ENCODE measurements at places on chromosomes 3 and 15.

GRCh38 chr15:51533672-51534398 lies 88.7 kb downstream of the DMXL2 start:
- DNase-seq, result no peak

DNA sequence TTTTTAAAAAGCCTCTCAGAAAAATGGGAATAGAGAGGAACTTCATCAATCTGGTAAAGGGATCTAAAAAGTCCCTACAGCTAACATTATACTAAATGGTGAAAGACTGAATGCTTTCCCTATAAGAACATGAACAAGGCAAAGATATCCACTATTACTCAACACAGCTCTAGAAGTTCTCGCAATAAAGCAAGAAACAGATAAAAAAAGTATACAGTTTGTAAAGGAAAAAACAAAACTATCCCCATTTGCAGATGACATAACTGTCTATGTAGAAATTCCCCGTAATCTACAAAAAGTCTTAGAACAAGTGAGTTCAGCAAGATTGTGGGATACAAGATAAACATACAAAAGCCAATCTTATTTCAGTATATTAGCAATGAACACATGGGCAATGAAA lies 15.4 kb downstream of the EDC3 start:
- DNase-seq, result no peak

- DNase-seq, result no peak
Observed at GRCh38 chr15:75830910-75831805, 12.1 kb upstream of the UBE2Q2 start.

DNA sequence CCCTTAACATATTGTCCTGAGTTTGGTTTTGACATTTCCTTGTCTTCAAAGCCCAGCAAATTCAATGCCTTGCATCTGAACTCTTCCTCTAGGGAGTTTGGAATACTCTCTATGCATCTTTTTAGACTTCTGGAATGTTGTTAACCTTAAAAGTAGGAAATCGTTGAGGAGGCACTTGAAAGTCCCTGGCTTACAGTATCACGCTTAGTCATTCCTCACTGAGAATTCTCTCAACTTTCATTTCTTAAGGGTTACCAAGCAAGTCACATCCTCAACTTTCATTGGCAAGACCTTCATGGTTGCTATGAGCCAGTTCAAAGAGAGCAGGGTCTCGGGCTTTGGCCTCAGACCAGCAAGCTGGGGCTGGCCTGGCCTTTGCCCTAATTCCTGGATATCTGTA lies 89.9 kb downstream of the ASB7 start:
- no peak for DNase-seq

GRCh38 chr3:12187448-12188327 lies 29.0 kb upstream of the TIMP4 start:
- no peak for DNase-seq

- DNase-seq, result no peak
Observed at GRCh38 chr3:67550541-67550940, 103.9 kb downstream of the SUCLG2 start.

DNA sequence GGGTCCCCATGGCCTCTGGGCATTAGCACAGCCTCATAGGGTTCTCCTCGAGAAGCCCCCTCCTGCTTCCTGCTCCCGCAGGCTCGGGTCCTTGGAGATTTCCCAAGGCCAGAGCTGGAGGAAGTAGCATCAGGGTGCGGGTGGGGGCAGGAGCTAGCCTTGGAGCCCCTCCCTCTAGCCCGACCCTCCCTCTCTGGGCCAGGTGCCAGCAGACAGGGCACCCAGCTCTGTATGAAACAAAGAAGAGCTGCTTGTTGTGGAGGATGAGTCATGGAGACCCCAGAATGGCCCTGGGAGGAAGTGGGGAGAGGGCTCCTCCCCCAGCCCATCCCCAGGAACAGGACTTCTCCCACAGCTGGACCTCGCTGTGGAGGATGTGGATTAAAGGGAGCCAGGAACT lies 29.2 kb downstream of the EPHB3 start:
- no peak for DNase-seq

GRCh38 chr15:88185584-88185983 lies 71.0 kb downstream of the NTRK3 start:
- no peak for DNase-seq

DNA sequence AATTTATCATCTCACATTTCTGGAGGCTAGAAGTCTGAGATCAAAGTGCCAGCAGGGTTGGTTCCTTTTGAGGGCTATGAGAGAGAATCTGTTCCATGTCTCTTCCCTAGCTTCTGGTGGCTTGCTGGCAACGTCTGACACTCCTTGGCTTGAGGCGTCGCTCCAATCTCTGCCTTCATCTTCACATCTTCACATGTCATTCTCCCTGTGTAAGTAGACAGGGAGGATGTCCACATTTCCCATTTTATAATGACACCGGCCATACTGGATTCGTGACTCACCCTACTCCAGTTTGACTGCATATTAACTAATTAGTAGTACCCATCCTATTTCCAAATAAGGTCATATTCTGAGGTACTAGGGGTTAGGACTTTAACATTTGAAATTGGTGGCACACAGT lies 17.5 kb upstream of the ARHGAP31 start:
- no peak for DNase-seq

- DNase-seq, result no peak
Observed at GRCh38 chr3:15223685-15224572, 17.9 kb downstream of the CAPN7 start.

GRCh38 chr3:38173834-38174418 lies 8.6 kb downstream of the OXSR1 start:
- DNase-seq, result no peak

- no peak for DNase-seq
Observed at GRCh38 chr3:152245498-152246170, 23.1 kb upstream of the MBNL1 start.

DNA sequence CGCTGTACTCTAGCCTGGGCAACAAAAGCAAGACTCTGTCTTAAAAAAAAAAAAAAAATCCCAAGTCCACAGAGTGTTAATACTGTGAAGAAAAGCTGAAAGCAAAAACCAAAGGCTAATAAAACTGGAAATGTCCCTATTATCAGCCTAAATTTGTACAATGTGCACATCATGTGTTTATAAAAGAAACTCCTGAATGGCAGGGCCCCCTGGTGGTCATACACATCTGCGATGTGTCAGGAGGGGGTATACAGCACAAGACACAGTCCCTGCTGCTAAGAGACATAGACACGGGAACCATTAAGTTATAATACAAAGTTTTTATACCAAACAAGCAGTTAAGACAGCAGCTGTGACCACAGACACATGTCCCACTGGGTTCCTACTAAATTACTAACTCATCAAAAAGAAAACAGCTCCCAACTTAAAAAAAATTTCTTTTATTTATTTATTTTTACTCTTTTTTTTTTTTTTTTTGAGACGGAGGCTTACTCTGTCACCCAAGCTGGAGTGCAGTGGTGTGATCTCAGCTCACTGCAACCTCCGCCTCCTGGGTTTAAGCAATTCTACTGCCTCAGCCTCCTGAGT lies 31.0 kb downstream of the IDH2 start:
- peak; percentile 65 for DNase-seq

DNA sequence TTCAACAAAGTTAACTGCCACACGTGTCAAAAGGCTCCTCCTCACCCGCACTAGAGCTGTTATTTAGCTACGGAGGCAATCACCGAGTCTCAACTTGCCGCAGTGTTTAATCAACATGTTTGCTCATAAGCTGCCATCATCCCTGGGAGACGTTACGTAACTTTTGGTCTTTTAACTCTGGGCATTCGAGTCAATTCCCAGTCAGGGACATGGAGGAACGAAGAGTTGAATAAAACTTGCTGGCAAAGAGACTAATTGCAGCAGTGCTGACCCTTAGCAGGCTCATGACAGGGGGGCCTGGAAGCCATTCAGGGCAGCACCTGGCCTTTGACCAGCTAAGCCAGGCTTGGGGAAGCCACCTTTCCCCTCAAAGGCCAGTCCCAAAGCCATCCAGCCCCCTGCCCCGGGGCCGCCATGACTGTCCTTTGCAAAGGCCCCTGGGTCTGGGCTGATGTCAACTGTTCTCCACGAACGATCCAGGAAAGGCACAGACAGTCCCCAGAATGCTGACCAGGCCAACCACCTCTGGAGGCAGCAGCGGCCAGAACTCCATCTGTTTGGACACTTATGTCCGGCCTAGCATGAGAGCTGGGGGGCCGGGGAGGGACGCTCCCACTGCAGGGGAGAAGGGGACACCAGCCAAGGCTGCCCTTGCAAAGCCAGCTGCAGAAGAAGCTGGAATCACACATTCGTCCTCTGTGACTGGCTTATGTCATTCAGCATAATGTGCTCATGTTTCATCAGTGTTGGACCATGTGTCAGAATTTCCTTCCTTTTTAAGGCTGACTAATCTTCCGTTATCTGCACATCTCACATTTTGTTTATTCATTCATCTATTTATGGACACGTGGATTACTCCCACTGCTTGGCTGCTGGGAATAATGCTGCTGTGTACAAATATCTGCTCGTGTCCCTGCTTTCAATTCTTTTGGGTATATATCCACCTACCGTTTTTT lies 43.7 kb downstream of the PCSK6 start:
- DNase-seq, result no peak

DNA sequence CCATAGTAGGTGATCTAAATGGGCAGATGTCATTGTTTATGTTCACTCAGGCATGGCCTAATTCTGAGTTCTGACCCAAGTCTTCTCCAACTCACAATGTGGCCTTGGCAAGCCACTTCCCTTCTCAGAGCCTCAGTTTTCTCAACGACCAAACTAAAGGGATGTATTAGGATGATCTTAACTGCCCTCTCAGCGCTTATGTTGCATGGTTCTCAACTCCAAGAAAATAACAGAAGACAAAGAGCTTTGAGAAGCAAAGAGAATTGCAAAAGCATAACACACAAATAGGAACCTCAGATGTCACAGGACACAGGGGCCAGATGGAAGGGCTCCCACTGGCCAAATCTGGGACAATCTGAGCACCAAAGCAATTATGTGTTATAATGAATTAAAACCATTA lies 8.6 kb downstream of the RHCG start:
- no peak for DNase-seq

- no peak for DNase-seq
Observed at GRCh38 chr15:51274956-51275355, 63.4 kb downstream of the CYP19A1 start.

- no peak for DNase-seq
Observed at GRCh38 chr3:73101881-73102280, 40.4 kb downstream of the EBLN2 start.

- no peak for DNase-seq
Observed at GRCh38 chr15:54803134-54803808, 393.5 kb downstream of the RSL24D1 start.

- no peak for DNase-seq
Observed at GRCh38 chr3:107704477-107704876, 181.7 kb downstream of the BBX start.

DNA sequence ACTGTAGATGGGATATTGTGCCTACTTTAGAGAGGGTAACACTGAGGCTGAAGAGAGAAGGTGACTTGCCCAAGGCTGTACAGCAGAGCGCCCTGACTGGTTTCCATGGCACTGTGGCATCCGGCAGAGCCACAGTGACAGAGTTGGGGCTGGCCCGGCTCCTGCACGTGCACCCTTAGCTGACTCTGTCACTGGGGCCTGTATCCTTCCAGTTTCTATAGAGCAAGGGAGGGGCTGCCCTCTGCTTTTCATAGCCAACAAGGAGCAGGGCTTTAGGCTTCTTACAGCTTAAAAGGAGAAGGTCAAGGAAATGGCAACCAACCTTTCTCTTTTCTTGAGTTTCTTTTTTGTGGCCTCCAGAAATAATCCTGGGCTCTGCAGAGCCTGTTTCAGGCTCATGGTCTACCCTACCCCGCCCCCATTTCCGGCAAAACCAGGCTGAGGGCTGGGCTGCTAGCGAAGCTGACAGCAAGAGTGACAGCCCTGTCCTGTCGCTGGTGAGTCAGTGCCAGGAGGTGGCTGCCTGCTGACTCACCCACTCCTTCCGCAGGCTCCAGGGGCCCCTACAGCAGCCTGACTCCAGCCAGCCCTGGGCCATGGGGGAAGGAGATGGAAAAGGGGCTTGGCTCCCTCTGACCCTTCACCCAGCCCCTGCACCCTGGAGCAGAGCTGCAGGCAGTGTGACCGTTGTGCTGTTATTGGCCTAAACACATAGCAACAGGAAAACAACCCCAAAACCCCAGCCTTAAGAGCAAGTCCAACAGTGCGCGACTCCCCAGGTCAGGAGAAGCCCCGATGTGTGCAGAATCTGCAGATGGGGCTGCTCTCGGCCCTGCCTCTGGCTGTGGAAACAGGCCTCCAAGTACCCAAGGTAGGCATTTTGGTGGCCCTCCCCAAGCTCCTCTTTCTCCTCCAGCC lies 29.8 kb downstream of the SLC6A6 start:
- peak; percentile 89 for DNase-seq

- DNase-seq, result no peak
Observed at GRCh38 chr3:117150628-117151027, 441.0 kb downstream of the TUSC7 start.

GRCh38 chr3:133905376-133905775 lies 9.7 kb upstream of the RAB6B start:
- DNase-seq, result no peak

- DNase-seq, result no peak
Observed at GRCh38 chr15:29533647-29534046, 264.0 kb upstream of the NSMCE3 start.

DNA sequence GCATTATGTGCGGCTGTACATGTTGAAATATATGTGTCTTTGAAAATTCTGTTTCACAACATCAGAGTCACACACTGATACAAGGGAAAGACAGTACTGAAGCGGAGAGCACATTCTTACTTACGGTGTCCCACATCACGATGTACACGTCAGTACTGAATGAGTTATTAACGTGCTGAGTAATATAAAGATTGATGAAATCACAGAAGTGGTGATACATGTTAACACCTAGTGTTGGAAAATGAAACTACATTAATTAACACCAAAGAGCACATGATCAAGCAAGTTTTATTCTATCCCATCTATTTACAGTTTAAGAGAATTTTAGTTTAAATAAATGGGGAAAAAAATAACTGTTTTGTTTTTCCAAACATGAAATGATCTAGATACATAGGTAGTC lies 15.6 kb downstream of the EOGT start:
- no peak for DNase-seq

DNA sequence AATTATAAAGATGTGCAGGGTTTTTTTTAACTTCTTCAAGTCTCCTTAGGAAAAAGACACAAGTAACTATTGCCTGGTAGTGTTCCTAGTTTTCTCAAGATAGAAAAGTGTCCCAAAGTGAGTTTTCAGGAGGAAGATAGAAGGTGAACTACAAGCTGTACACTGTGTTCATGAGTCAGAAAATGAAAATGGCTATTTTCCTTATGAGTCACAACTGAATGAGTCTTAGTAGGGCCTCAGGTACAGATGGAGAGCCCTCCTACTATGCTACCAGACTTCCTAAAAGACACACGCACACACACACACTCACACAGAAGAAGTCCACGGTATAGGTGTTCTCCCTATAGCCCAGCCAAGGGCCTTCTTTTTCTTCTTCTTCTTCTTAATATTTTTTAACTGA lies 3.1 kb downstream of the MYO1E start:
- DNase-seq, result no peak

Data from stimulated activated CD8-positive, alpha-beta memory T cell treated with anti-CD3 and anti-CD28 coated beads, Interleukin-2, amount 100 ng/mL, for 1 hour (primary cell).